ENCODE measurements at places on chromosomes 12 and 14. TPM values are rescaled to one million over a fixed set of nuclear protein-coding genes. Genes with fewer than 3 reads are reported as not detected.

DNA sequence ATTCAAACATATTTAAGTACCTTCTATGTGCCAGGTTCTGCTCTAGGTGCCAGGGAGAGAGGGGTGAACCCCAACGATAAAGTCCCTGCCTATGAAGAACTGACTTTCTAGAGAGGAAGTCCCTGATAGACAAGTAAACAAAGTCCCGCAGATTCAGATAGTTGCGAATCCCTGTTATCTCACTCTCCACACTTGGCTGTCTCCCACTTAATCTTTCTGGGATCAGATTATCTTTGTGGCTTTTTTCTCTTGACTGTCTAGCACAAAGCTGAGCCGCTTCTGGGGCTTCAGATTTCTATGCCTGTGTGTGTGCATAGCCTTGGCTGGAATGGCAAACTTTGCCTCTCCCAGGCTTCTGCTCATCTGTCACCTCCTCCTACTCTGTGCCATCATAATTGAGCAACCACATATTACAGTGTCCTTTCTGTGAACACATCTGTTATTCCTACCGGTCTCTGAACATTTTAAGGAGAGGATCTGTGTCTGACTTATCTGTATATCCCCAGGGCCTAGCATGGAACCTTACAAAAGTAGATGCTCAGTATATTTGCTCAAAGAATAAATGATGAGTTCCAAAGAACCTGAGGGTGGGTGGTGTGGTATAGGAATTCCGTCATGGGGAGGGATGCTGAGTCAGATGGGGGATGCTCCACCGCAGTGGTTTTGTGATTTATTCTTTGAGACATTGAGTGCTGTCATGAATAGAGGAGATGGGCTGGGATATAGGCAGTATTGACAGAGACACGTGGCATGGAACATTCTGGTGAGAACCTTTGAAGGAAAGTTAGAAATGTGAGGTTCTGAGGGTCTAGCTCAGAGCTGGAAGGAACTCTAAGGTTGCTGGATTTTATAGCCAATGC lies 28.5 kb downstream of the RGS6 start:
- DNase-seq: no peak

GRCh38 chr12:48390026-48390425 lies 39.3 kb upstream of the ZNF641 start:
- no peak for DNase-seq

DNA sequence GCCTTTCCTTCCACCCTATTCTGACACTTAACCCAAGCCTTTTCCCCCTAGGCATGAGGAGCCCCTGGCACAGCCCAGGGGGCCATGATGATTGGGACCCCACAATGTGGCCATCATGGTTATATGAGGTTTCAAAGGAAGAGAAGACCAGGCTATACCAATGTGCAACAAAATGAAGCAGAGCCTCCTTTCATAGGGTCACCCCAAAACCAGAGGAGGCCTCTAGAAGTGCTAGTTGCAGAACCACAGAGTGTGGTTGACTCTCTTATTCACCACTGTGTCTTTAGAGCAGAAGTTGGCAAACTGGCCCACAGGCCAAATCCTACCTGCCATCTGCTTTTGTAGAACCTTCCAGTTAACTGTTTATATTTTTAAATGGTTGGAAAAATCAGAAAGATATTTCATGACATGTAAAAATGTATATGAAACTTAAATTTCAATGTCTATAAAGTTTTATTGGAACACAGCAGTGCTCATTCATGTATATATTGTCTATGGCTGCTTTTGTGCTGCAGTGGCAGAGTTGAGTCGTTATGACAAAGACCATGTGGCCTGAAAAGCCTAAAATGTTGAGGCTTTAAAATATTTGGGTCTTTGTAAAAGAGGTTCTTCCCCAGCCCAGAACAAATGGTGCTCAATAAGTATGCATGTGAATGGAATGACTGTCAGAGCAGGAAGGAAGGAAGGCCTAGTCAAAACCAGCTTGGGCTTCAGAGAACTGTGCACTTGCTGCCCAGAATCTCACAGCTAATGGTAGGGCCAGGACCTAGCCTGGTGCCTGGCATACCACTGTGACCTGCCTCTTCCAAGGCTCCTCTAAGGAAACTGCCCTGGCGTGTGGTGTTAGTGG lies 49.2 kb downstream of the SUSD6 start:
- no peak for DNase-seq

DNA sequence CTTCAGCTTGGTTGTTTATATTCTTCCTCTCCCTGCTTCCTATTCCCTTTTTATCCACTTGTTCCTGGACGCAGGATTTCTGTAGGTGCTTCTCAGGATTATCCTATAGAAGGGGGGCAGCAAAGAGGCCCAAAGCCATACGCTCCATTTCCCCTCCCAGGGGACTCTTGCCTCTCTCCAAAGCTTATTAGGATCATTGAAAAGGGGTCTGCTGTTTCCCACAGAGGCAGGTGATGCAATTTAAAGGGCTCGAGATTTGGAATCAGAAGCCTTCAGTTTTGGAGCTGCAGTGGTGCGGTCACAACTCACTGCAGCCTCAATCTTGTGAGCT lies 31.5 kb upstream of the SYNDIG1L start:
- DNase-seq: no peak

GRCh38 chr14:57244106-57244505 lies 24.6 kb downstream of the EXOC5 start:
- DNase-seq: no peak

DNA sequence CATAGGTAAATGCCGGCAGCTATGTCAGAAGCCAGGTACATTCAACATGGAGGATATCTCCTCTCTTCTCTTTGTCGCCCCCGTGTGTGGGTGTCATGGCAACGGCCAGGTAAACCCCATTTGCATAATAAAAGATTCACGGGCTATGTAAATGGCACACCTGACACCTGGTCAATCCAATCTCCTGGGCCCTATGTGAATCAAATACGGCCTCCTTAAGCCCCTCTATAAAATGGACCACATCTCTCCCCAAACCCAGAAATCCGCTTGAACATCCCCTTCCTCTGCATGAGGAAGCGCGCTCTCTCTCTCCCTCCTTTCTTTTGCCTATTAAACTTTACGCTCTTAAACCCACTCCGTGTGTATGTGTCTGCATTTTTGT lies 363.7 kb downstream of the SOX5 start:
- DNase-seq: no peak

DNA sequence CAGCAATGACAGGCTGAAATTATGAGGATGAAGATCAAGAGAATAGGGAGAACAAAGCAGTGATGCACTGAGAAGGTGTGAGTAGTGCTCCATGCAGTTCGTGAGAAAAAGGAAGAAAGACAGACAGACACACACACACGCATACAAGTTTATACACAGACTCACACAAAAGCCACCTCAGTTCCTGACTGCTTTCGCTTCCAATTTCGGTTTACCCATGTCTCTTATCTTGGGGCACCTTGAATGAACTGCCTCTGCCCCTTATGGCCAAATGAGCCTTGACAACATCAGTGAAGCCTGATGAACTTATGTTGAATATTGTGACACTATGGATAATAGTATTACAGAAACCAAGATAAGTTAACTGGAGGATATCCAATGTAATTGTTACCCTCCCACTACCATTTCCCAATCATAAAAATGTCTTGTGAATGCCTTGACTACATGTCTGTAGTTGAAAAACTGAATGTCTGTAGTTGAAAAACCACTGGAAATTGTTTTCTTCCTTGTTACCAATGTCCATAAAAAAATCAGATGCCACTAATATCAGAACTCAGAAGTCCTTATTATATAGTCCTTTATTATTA lies 380.4 kb upstream of the DDHD1 start:
- no peak for DNase-seq

DNA sequence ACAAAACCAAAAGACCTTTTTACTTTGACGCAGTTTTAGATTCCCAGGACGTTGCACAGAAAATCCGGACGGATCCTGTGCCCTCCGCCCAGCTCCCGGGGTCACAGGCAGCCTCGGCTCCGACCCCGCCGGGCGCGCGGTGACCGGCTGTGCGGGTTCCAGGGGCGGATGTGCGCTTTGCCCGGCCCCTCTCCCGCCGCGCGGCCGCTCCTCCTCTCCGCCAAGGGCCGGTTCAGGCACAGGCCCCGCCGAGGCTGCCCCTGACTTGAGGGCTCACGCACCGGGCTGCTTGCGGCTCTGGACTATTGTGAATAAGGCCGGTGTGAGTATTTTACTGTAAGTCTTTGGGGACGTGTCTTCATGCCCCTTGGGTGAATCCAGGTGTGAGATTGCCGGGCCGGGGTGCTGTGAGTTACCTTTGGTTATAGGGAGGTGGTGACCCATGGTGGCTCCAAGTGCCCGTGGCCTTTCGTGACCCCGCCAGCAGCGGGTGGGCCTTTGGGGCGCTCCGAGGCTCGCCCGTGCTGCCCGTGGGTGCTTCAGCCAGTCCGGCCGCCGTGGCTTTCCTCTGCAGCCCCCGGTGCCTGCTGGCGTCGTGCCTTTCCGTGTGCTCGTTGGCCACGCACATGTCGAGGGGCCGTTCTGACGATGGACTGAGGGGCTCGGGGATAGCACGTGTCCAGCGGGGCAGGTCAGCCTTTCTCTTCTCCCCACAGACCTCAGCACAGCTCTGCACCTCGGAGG lies 45.9 kb downstream of the NOC4L start:
- DNase-seq: no peak

The LTB4R2 gene
- total RNA-seq: 8.4 TPM

The LRTM2 gene
- total RNA-seq: not detected

The ABCC9 gene
- 1.1 TPM for total RNA-seq

The OVCH1 gene
- not detected for total RNA-seq

The TMCC3 gene
- 20.5 TPM for total RNA-seq

All from glomerular endothelial cell (primary cell).